ENCODE measurements at places on chromosomes 6 and 20. TPM values are rescaled to one million over a fixed set of nuclear protein-coding genes. Genes with fewer than 3 reads are reported as not detected.
A peak's percentile ranks its signal among the peaks of the same experiment; 100 is the strongest.

DNA sequence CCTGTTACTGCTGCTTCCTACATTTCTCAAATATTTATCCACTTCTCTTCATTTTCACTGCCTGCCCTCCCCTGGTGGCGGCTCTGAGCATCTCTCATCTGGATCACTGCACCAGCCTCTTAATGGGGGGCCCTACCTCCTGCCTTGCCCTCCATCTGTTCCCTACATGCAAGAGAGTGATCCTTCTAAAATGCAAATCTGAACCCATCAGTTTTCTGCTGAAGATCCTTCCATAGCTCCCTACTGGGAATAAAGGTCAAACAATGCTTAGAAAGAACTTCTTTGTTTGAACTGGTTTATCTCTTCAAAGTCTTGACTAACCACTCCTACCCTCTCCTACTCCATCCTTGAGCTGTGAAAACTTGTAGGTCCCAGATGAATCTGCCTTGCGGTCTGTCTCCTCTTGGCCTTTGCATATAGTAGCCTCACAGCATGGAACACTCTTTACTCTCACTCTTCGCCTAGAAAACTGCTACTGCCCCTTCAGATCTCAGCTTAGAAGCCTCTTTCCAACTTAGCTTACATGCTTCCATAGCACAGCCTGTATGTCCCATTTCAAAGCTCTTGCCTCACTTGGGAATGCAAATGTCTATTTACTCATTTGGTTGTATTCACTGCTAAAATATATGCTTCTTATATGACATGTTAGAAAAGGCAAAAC is 119.3 kb downstream of the QRSL1 start:
- DNase-seq: no peak
- peaks cover 6% of the 10 kb centered on the region for H3K4me1 ChIP-seq
- H3K27ac ChIP-seq: no peak overlapping the region
- H3K27me3 ChIP-seq: no peaks in the 10 kb centered on the region
- H3K36me3 ChIP-seq: no peaks in the 10 kb centered on the region
- no peak overlapping the region for H3K4me3 ChIP-seq

DNA sequence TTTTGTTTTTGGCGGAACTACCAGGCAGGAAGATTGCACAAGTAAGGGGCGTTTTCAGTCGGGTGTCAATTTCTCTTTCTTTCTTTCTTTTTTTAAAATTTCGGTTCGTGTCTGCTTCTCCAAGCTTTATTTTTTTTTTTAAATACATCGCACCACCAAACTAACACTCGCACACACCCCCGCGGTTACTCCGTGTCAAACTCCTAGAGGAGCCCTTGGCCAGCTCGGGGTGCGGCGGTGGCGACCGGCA is 338 bp downstream of the UTRN start:
- no peaks in the 10 kb centered on the region for H3K27me3 ChIP-seq
- no peaks in the 10 kb centered on the region for H3K36me3 ChIP-seq
- peaks cover 17% of the 10 kb centered on the region for H3K4me1 ChIP-seq
- peak overlapping the region; percentile 93 for H3K27ac ChIP-seq
- peak overlapping the region; percentile 89 for H3K4me3 ChIP-seq

DNA sequence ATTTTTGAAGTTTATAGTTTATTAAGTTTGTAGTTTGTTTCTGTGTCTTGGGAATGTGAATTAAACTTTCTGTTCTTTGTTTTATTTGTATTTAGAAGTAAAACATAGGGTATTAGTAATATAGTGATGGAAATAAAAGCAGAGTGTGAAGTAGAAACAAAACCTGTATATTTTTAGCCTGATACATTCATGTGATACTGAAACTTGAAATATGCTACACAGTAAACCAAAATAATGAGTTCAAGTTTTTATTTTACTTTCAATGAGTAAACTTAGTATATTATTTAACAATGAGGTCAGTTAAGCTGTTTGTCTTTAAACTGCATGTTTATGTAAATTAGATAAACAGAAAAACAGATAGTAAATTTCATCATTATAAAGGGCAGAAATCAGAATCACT is 1592.6 kb downstream of the GRIK2 start:
- H3K27me3 ChIP-seq: no peaks in the 10 kb centered on the region
- no peaks in the 10 kb centered on the region for H3K36me3 ChIP-seq
- no peak for DNase-seq
- H3K4me1 ChIP-seq: no peaks in the 10 kb centered on the region
- H3K27ac ChIP-seq: no peak overlapping the region
- H3K4me3 ChIP-seq: no peak overlapping the region

Gene GHRH
- not detected for total RNA-seq

- H3K4me3 ChIP-seq: no peak overlapping the region
- H3K4me1 ChIP-seq: no peaks in the 10 kb centered on the region
- no peaks in the 10 kb centered on the region for H3K27me3 ChIP-seq
Measured at GRCh38 chr6:83294676-83295075, 101.5 kb downstream of the RWDD2A start.

DNA sequence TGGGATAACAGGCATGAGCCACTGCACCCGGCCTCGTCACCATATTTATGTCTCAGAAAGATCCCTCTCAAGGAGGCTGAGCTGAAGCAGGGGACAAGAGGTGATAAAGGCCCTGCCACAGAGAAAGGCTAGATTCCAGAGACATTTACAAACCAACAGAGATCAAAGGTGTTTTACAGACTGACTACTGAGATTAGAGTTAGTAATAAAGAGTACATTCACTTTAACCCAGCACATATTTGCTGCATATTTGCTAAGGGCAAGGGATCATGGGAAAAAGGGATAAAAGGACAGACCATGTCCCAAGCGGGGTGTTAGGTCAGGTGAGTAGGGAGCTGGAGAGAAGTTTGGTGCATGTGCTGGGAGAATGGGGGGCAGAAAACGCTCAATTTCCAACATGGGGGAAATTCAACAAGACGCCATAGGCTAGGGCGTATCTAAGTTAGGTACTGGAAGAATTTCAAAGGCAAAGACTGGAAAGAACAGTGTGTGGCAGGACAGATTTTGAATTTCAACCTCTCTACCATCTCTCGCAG is 43.8 kb upstream of the SEC63 start:
- no peaks in the 10 kb centered on the region for H3K36me3 ChIP-seq
- no peaks in the 10 kb centered on the region for H3K4me1 ChIP-seq
- no peak overlapping the region for H3K27ac ChIP-seq
- H3K4me3 ChIP-seq: no peak overlapping the region

GRCh38 chr6:137341681-137342195 is 122.6 kb upstream of the IFNGR1 start:
- H3K36me3 ChIP-seq: no peaks in the 10 kb centered on the region
- no peak overlapping the region for H3K4me3 ChIP-seq
- no peak overlapping the region for H3K27ac ChIP-seq
- DNase-seq: peak; percentile 82
- peaks cover 12% of the 10 kb centered on the region for H3K4me1 ChIP-seq

Gene HSD17B8
- 7.8 TPM for total RNA-seq

GRCh38 chr6:48098923-48099322 is 12.1 kb downstream of the PTCHD4 start:
- peak; percentile 50 for DNase-seq
- no peak overlapping the region for H3K27ac ChIP-seq
- H3K36me3 ChIP-seq: no peaks in the 10 kb centered on the region
- H3K4me1 ChIP-seq: no peaks in the 10 kb centered on the region
- H3K4me3 ChIP-seq: no peak overlapping the region

DNA sequence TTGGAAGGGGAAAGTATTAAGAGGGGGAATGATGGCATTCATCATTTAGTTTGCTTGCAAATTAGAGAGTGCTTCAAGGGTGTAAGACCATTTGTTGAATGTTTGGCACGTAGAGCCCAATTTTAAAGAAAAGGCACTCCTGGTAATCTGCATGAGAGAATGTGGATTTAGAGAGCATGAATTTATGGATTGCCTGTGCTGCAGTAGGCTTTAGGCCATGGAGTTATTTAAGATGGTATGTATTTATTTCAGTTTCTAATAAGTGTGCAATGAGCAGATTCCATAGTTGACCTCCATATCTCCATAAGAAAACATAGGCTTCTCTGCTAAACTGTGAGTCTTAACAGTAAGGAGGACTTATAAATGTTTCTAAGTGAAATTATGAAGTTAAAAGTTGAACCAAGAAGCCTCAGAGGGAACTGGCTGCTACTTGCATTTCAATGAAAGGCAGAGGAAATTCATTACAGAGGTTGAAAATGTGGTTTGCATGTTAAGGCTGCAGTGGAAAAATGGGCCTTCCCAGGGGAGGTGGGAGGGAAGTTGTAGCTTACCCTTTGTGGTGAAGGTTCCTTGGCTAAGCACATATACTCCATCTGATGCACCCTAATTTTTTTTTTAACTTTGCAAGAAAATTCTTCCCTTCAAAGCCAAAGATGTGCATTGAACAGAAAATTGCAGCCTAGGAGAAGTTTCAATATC is 134.2 kb downstream of the CARMIL1 start:
- H3K4me3 ChIP-seq: no peak overlapping the region
- H3K4me1 ChIP-seq: peaks cover 3% of the 10 kb centered on the region
- no peaks in the 10 kb centered on the region for H3K36me3 ChIP-seq
- H3K27me3 ChIP-seq: no peaks in the 10 kb centered on the region

Gene PLN
- total RNA-seq: 3.3 TPM

DNA sequence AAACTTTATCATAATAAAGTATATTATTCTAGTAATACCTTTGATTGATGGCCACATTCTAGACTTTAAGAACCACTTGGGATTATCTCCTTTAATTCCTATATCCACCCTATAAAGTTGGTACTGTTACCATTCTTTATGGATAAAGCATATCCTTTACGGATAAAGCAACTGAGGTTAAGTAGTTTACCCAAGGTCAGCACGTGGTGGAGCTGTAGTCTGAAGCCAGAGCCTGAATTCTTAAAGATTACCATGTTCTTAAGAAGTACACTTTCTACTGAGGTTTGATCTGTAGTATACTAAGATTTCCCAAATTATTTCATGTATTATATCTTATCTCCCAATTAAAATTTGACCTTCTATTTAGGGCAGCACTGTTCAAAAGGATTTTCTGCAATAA is 3.0 kb upstream of the NCOA7 start:
- no peak overlapping the region for H3K4me3 ChIP-seq
- no peaks in the 10 kb centered on the region for H3K27me3 ChIP-seq
- DNase-seq: no peak
- H3K4me1 ChIP-seq: peaks cover 11% of the 10 kb centered on the region
- H3K36me3 ChIP-seq: no peaks in the 10 kb centered on the region
- no peak overlapping the region for H3K27ac ChIP-seq

Gene PTPRK
- total RNA-seq: 32.9 TPM

Gene MOXD1
- 12.5 TPM for total RNA-seq

- H3K36me3 ChIP-seq: no peaks in the 10 kb centered on the region
- no peak overlapping the region for H3K27ac ChIP-seq
- no peak for DNase-seq
- H3K4me3 ChIP-seq: no peak overlapping the region
- H3K27me3 ChIP-seq: no peaks in the 10 kb centered on the region
- no peaks in the 10 kb centered on the region for H3K4me1 ChIP-seq
Measured at GRCh38 chr6:35587167-35587566, 74.5 kb upstream of the TULP1 start.

- no peaks in the 10 kb centered on the region for H3K27me3 ChIP-seq
- DNase-seq: no peak
- no peak overlapping the region for H3K27ac ChIP-seq
- no peaks in the 10 kb centered on the region for H3K4me1 ChIP-seq
- no peaks in the 10 kb centered on the region for H3K36me3 ChIP-seq
Measured at GRCh38 chr6:49826743-49827406, 39.5 kb downstream of the CRISP1 start.

Gene SLC17A1
- total RNA-seq: not detected

GRCh38 chr6:33820784-33821520 is 17.1 kb upstream of the MLN start:
- H3K27me3 ChIP-seq: no peaks in the 10 kb centered on the region
- no peak for DNase-seq
- H3K4me1 ChIP-seq: peaks cover 18% of the 10 kb centered on the region
- H3K27ac ChIP-seq: no peak overlapping the region
- no peak overlapping the region for H3K4me3 ChIP-seq
- no peaks in the 10 kb centered on the region for H3K36me3 ChIP-seq

GRCh38 chr6:24721461-24722215 is 2.7 kb upstream of the C6orf62 start:
- H3K4me1 ChIP-seq: peaks cover 14% of the 10 kb centered on the region
- peaks cover 4% of the 10 kb centered on the region for H3K36me3 ChIP-seq

Gene ANGPT4
- 0.30 TPM for total RNA-seq

GRCh38 chr6:155645325-155645724 is 189.7 kb upstream of the NOX3 start:
- peak; percentile 41 for DNase-seq
- H3K36me3 ChIP-seq: no peaks in the 10 kb centered on the region
- no peak overlapping the region for H3K27ac ChIP-seq
- H3K4me1 ChIP-seq: no peaks in the 10 kb centered on the region
- H3K27me3 ChIP-seq: no peaks in the 10 kb centered on the region
- no peak overlapping the region for H3K4me3 ChIP-seq

DNA sequence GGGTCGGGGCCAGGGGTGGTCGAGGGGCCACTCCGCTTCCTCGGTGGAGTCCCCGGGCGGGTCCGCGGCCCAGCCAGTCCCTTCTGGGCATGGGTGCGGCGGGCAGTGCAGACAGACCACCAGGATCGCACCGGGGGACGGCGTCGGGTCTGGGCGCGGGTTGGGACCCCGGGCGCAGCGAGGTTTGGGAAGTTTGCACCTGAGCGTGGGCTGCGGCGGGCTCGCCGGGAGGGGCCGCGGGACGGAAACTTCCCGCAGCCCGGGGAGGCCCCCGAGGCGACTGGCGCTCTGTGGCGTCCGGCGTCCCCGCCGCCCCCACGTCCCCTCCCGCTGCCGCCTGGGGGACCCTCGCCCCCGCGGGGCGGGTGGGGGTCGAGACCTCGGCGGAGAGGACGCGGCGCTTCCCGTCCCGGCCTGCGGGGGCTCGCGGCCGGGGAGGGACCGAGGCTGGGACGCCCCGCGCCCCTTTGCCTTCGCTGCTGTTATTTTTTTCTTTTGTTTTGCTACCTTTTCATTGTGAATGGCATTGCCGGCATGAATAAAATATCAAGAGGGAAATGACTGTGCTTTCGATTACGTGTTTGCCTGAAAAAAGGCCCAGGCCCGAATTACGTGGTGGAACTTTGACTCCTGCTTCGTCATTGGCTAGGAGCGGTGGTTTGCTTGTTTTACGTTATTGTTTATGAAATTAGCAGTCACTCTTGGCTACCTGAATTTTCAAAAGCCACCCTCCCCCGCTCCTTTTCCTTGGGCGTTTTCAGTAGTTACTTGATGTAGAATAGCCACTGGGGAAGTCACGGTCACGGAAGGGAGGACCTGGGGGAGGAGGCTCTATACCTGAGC is 703 bp downstream of the SNX9 start:
- DNase-seq: peak; percentile 80
- H3K27ac ChIP-seq: peak overlapping the region; percentile 75
- peaks cover 10% of the 10 kb centered on the region for H3K4me1 ChIP-seq
- H3K27me3 ChIP-seq: no peaks in the 10 kb centered on the region
- no peaks in the 10 kb centered on the region for H3K36me3 ChIP-seq

DNA sequence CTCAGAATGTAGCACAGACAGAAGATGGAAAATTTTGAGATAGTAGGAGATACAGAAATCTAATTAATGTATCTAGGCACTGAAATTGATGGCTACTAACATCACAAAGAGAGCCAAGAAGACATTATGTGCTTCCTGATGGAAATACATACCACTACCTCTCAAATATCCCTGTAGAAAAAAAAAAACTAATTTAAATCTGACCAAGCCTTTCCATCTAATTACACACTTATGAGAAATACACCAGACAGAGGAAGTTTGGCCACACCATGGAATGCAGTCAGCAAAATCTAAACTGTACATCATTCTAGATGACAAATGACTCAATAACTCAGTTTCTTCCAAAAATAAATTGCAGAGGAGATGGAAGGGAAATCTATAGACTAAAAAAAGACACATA is 18.9 kb downstream of the VPS52 start:
- peaks cover 19% of the 10 kb centered on the region for H3K4me1 ChIP-seq
- H3K27ac ChIP-seq: no peak overlapping the region
- peaks cover 30% of the 10 kb centered on the region for H3K36me3 ChIP-seq
- no peaks in the 10 kb centered on the region for H3K27me3 ChIP-seq
- no peak overlapping the region for H3K4me3 ChIP-seq

Gene HFE
- 5.9 TPM for total RNA-seq

All from spinal cord (tissue), 10 donors.